Pancreas (tissue), 10 donors: ENCODE measurements at places on chromosomes 2 and 18.

DNA sequence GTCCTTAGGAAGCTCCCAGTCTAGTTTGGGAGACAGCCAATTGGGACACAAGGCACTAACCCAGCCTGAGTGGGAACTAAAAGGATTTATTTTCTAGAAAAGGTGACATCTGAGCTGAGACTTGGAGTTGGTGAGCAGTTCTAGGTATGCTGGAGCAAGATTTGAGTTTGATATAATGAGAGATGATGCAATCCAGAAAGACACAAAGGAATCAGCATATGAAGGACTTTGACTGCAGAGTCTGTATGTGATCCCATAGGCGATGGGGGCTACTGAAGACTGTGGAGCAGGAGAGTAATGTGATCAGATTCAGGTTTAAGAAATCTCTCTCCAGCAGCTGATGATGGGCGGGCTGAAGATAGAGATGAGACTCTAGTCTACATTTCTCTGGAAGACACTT lies 135.1 kb upstream of the MYCN start:
- H3K27me3 ChIP-seq, result no peaks in the 10 kb centered on the region
- H3K4me3 ChIP-seq, result no peak overlapping the region
- H3K27ac ChIP-seq, result no peak overlapping the region
- no peaks in the 10 kb centered on the region for H3K4me1 ChIP-seq
- no peaks in the 10 kb centered on the region for H3K36me3 ChIP-seq

- no peak overlapping the region for H3K4me3 ChIP-seq
- no peaks in the 10 kb centered on the region for H3K27me3 ChIP-seq
- no peaks in the 10 kb centered on the region for H3K36me3 ChIP-seq
- no peak overlapping the region for H3K27ac ChIP-seq
- DNase-seq, result no peak
These were observed 39.3 kb downstream of the RAB10 start for GRCh38 chr2:26072925-26073768.

DNA sequence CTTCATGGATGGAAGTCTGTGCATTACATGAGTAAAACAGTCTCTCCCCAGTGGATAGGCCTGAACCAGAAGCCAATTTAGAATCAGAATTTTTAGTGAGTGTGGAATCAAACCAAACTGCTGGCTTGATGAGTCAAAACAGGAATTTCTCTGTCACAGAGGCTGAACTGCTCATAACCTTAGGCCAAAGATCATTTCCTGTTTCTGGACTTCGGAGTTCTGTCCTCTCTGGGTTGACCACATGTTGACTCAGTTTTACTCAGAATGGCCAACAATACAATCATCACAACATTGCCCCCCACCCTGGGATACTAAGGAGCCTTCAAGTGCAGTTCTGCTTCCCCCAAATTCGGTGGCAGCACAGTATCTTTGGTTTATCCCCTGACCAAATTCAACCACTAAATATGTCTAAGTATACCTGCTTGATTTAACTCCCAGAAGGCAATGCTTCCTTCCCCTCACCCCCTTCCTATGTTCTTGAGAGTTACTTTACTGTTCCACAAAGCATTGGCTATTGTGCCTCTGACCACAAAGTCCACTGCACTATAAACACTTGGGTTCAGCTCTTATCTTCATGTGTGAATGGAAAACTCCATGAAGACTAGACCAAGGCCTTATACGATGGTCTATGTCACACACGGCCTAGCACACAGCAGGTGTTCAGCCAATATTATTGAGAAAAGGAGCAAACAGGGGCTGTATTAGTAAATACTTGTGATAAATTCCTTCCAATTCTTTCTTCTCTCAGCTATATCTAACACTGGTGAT lies 67.8 kb downstream of the NXPH2 start:
- no peak overlapping the region for H3K4me3 ChIP-seq
- H3K4me1 ChIP-seq, result no peaks in the 10 kb centered on the region
- no peak overlapping the region for H3K27ac ChIP-seq
- no peaks in the 10 kb centered on the region for H3K36me3 ChIP-seq

- H3K27me3 ChIP-seq, result no peaks in the 10 kb centered on the region
- H3K4me1 ChIP-seq, result peaks cover 12% of the 10 kb centered on the region
- H3K4me3 ChIP-seq, result peak overlapping the region; percentile 100
- DNase-seq, result no peak
- H3K36me3 ChIP-seq, result peaks cover 9% of the 10 kb centered on the region
- no peak overlapping the region for H3K27ac ChIP-seq
These were observed 1.5 kb downstream of the TEX261 start for GRCh38 chr2:70992945-70993853.

DNA sequence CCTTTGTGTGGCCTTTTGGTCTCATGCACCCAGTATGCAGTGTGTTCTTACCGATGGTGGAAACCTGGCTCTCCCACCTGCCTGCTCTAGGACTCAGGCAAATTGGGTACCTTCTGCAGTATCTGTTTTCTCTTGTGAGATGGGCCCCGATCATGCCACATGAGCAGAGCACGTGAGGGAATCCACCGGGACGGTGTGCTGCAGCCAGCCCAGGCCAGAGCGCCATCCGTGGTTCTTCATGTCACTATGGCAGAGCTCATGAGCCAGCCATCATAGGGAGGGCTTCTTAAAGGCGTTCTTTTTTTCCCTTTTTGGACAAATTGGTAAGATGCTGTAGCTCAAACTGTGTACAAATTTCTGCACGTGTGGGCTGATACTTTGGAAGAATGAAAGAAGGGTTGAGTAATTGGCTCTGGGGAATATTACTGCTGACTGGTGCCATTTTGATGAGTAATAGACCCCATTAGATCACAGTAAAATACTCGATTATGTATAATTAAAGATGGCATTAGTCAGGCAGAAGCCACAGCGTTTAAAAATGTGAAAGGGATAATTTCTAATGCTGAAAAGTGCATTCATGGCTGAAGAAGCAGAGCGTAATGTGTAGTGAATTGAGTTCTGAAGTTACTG lies 19.2 kb downstream of the SH3RF3 start:
- no peaks in the 10 kb centered on the region for H3K36me3 ChIP-seq
- no peaks in the 10 kb centered on the region for H3K4me1 ChIP-seq
- DNase-seq, result no peak
- no peak overlapping the region for H3K4me3 ChIP-seq

DNA sequence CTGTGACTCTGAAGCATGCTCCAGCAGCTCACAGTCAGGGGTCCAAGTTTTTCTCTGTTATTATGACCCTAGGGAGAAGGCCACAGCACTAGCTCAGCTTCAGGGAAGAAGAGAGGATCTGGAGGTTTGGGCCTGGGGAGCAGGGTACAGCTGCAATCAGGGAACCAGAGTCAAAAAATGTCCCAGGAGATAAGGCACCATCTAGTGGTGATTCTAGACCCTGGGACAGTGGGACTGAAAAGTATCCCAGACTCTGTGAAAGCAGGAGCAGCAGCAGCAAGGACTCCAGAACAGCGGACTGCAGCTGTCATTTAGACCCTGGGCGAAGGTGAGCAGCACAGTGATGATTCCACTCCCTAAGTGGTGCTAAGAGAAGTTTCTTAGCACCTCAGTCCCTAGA lies 278.4 kb upstream of the DDX18 start:
- no peaks in the 10 kb centered on the region for H3K27me3 ChIP-seq
- H3K4me3 ChIP-seq, result no peak overlapping the region
- no peaks in the 10 kb centered on the region for H3K36me3 ChIP-seq
- H3K4me1 ChIP-seq, result no peaks in the 10 kb centered on the region

GRCh38 chr2:46411985-46412384 lies 67.4 kb upstream of the TMEM247 start:
- DNase-seq, result no peak
- H3K4me1 ChIP-seq, result no peaks in the 10 kb centered on the region
- H3K27ac ChIP-seq, result no peak overlapping the region
- H3K27me3 ChIP-seq, result no peaks in the 10 kb centered on the region
- H3K36me3 ChIP-seq, result no peaks in the 10 kb centered on the region
